ENCODE measurements at places on chromosomes 11 and 22.

GRCh38 chr22:39087881-39088684, 9.0 kb upstream of the APOBEC3H start:
- no peak for DNase-seq

- no peak for DNase-seq
Observed at GRCh38 chr11:121460941-121461514, 8.3 kb upstream of the SORL1-AS1 start.

DNA sequence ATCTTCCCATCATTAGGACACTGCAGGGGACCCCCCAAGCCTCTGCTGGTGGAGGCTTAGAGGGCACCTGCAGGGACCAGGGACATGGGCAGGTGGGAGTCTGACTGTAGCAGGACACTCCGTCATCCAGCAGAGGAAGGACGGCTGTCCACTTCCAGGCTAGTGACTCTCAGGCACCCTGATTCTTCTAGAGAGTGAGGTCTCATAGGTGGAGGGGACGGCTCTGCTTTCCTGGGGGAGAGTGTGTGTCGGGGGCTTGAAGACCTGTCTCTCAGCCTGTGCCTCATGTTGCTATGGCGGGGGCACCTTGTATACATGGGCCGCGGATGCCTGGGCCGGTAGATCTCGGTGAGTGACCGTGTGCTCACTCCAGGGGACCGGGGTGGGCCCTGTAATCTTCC, 1116.6 kb downstream of the BRD1 start:
- DNase-seq, result no peak

DNA sequence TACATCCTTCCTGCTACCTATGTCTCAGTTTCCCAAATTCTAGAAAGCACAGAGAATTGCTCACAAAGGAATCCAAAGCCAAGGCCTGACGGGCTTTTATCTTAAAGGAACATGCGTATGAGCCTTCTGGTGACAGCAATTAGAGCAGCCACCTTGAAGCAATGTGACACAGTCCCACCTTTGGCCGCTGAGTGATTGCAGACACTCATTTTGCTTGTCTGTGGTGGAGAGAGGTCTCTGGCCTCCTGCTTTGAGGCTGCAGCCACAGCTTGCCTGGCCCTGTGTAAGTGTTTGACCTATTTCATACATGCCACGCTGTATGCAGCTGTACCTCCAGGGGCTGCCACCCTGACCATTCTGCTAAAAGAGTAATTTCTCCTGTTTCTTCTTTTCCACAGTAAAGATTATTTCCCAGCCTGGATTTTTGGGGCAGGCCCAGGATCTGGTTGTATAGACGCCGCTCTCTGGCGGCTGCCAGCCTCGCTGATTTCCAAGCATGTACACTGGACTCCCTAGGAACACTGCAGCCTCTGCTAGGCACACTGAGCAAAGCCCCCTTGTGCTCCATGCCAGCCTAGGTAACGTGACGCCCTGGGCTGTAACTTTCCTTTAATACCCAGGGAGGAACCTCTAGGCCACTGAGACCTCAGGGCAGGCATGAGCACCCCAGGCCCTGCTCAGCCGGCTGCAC, 1.1 kb upstream of the TMA7B start:
- DNase-seq, result no peak

- no peak for DNase-seq
Observed at GRCh38 chr11:123006860-123007542, 25.4 kb upstream of the BSX start.

GRCh38 chr11:19571906-19572305, 140.7 kb upstream of the NAV2 start:
- no peak for DNase-seq

DNA sequence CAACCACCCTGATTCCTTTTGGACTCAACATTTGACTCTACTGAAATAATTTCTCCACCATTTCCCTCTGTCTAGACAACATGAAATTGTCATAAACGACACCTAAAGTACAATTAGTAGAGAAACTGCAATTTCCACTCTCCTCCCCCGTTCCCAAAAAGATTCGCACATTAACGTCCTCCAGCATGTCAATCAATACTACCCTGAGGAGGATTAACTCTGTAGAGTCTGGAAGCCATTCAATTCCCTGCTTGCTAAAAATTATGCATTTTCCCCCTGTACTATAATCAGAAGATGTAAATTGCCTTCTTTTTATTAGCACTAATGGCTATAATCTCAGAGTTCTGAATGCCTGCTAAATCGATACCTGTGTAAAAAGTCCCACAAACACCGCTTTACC, 70.5 kb downstream of the AMBRA1 start:
- no peak for DNase-seq

DNA sequence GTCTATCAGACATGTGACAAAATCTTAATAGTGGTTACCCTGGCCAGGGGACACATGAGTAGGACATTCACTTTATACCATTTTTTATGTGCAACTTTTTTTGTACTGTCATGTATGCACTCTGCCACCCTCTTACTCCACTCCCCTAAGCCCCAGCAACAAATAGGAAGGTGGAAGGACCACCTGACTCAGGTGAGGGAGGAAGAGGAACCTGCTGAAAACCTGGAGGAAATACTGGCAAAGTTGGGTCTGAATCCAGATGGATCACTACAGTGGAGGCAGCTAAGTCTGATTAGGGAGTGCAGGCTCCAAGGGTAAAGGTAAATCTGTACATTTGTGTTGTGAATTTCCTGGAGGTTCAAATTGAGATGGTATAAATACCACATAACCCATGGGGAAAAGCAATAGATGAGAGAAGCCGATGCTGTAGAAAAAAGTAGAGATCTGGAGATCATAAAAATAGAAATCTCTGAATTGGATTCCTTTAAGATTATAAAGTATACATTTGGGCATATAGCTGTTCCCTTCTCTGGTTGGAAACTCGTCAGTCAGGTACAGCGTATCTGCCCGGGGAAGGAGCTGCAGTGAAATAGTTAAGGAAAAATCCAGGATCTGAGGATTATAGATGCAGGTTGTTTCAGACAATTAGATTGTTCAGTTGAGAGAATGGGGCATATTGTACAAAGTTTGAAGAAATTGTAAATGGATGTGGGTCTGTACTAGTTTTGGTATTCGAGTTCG, 52.2 kb upstream of the OR9Q1 start:
- DNase-seq, result no peak

DNA sequence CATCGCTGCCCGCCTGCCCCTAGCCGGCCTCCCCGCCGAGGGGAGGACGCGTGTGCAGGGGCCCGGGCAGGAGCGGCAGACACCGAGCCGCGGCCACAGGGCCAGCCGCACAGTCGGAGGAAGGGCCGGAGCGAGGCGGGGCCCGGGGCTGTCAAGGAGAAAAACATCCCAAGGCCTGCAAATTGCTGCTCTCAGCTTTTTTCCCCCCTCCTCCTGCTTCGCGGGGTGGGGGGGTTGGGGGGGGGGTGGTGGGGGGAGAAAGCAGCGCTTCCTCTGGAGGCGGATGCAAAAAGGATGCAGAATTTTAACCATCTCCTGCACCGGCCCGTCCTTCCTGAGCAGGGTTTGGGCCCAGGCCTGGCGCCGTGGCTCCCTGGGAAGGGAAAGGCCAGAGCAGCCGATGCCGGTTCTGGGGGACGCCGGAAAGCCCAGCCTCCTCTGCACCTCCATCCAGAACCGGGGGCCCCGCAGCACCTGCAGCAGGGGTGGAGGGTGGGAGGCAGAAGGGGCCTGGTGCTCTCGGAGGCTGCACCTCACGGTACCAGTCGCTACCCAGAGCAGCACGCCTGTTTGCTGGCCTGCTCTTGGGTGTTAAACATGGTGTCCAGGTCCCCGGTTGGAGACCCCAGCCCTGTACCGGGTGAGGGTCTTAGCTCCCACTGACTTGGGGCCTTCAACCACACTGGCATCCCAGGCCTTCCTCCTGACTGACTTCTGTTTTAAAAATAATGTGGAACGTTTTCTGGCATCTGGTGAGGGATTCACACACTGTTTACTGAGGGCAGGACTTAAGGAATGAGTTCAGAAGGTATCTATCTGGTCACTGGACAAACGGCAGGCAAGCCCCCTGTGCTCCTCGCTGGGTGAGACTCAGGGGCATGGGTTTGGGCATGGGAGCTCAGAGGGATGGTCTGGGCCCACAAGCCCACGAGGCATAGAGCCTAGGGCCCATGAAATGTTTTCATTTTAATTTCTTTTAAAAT, 77.4 kb upstream of the WNT7B start:
- no peak for DNase-seq

DNA sequence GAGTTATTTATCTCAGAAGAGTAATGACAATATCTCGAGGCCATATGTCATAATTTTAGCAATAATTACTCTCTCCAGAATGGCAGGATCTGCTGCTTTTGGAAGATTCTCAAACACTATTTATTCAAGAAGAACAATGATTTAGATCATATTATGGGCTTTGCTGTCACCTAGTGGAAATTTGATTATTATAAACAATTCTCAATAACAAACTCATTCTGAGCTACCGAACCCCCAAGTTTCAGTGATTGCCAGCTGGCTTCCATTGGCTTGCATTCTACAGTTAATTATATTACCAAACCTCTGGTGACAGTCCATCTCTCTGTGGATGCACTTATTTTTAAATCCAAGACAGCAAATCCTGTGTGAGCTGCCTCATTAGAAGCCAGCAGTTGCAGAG, 27.9 kb upstream of the SLC36A4 start:
- DNase-seq, result no peak

DNA sequence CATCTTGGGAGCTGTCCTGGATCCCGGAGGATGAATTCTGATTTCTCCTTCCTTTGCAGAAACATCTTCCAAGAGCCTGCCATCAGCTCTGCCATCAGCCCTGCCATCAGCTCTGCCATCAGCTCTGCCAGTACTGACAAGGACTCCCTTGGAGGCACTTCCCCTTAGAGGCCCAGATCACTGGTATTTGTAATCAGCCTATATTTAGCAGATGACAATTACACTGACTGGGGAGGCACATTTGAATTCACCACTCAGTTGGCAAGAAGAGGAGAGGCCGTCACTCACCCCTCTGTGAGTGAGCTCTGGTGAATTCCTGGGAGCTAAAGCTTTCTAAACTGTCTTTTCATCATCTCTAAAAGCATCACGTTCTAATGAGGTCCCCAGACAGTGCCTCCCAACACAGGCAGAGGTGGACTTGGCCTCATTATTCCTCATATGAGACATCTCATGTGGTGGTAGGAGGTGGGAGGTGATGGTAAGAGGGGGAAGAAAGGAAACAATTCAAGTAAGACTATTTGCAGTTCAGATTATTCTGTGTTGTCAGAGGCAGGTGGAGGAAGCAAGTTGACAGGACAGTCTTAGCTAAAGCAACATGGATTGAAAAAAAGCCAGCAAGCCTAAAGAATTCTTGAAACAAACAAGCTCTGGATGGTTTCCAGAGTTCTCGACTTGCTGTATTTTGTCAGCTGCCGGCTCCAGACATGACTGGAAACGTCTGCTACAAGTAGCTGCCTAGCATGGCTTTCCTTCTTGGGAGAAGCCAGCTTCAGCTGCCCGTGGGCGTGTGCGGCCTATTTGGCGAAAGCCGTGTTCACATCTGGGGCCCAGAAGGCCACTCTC, 771.7 kb downstream of the TBC1D22A start:
- no peak for DNase-seq

DNA sequence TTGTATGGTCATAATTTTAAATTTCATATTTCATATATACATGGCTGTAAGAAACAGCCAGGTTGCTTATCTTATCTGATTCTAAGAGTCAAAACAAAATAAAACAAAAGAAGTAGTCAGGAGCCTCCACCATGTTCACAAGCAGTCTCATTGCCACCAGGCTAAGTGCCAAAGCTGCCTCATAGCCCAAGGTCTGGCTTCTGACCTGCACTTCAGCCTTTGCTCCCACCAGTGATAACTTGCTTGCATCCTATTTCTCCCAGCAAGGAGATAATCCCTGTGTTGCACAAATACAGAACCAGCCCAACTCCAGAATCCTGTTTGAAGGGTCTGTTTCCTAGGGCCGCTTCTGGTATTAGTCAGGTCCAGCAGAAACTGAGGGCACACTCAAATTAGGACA, 53.9 kb upstream of the TSKU start:
- no peak for DNase-seq

DNA sequence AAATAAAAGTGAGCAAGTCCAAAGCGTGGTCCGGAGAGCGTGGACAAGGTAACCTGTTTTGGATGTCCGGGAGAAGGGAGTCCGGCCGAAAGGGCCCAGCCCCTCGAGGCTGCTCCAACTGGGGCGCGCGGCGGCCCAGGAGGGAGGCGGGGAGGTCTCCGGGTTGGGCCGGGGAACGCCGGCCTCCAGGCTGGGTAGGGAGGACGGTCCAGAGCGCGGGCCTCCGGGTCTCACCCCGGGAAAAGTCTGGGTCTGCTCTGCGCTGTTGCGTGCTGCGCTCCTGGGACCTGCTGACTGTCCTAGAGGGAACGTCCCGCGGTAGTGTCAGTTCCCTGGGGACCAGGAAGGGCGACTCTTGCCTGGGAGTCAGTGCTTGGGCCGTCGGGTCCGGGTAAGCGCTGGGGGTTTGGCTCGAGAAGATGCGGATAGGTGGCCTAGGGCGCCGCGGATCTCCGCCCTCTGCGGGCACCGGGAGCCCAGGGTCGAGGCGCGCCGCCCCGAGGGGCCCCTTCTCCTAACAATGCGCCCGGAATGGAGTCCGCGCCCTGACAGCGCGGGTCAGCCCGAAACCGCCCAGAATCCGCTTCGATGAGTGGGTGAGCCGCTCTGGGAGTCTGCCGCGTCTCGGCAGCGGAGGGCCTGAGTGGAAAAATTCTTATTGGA, 988 bp upstream of the FLI1 start:
- DNase-seq, result no peak

- DNase-seq, result no peak
Observed at GRCh38 chr11:92286709-92287108, 62.1 kb downstream of the FAT3 start.

- peak; percentile 51 for DNase-seq
Observed at GRCh38 chr22:49046546-49047361, 780.9 kb downstream of the BRD1 start.

- DNase-seq, result peak; percentile 37
Observed at GRCh38 chr22:43273902-43274484, 69.2 kb downstream of the SCUBE1 start.

- no peak for DNase-seq
Observed at GRCh38 chr11:2367266-2368160, 9.6 kb upstream of the CD81 start.

DNA sequence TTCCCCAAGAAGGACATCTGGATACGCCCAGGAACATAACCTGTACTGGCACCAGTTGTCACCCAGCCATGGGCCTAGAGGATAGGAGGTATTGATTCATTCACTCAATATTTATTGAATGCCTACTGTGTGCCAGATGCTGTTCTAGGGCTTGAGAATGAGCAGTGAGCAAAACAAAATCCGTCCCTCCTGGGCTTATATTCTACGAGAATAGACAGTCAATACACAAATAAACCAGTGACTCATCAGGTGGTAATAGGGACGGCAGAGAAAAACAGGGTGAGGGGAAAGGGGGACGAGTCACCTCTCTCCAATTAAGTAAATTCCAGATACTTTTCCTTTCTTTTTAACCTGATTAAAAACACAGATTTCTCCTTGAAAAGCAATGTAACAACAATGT, 103.5 kb downstream of the MICAL2 start:
- no peak for DNase-seq

DNA sequence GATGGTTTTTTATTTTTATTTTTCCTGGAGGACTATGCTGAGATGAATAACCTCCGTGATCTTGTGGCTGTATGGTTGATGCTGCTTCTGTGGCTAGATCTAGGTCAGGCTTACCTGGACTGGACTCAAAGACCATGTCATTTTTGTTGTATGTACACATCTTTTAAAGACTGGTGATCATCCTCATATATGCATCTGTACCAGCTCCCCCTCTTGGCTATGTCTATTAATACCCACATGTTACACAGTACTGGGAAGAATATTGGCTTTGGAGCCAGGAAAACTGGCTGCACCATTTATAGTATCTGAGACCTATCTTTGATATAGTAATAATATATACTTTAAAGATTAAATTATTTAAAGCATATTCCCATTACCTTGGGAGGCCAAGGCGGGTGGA, 18.4 kb upstream of the PITPNB start:
- DNase-seq, result no peak
